Activated naive CD8-positive, alpha-beta T cell treated with anti-CD3 and anti-CD28 coated beads for 36 hours (primary cell): ENCODE measurements at places on chromosomes 11 and 22. TPM values are rescaled to one million over a fixed set of nuclear protein-coding genes. Genes with fewer than 3 reads are reported as not detected.

GRCh38 chr11:73388265-73389133, 12.3 kb downstream of the RELT start:
- DNase-seq: no peak

GRCh38 chr11:73147771-73148681, 5.9 kb upstream of the FCHSD2 start:
- no peak for DNase-seq

DNA sequence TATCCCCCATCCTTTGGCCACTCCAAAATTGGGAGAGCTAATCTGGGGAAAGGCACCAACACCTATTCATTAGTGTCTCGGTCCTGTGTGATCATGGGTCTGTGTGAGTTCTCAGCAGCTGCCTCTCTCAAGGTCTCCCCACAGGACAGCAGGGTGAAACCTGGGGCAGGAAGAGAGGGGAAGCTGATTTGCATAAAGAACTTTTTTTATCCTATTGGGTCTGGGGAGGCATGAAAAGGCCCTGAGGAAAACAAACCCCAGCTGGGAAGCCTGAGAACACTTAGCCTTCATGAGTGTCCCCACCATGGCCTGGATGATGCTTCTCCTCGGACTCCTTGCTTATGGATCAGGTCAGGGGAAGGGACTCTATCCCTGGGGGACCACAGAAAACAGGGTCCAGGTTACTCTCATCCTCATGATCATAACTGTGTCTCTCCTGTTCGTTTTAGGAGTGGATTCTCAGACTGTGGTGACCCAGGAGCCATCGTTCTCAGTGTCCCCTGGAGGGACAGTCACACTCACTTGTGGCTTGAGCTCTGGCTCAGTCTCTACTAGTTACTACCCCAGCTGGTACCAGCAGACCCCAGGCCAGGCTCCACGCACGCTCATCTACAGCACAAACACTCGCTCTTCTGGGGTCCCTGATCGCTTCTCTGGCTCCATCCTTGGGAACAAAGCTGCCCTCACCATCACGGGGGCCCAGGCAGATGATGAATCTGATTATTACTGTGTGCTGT, 116.0 kb upstream of the TOP3B start:
- DNase-seq: no peak

DNA sequence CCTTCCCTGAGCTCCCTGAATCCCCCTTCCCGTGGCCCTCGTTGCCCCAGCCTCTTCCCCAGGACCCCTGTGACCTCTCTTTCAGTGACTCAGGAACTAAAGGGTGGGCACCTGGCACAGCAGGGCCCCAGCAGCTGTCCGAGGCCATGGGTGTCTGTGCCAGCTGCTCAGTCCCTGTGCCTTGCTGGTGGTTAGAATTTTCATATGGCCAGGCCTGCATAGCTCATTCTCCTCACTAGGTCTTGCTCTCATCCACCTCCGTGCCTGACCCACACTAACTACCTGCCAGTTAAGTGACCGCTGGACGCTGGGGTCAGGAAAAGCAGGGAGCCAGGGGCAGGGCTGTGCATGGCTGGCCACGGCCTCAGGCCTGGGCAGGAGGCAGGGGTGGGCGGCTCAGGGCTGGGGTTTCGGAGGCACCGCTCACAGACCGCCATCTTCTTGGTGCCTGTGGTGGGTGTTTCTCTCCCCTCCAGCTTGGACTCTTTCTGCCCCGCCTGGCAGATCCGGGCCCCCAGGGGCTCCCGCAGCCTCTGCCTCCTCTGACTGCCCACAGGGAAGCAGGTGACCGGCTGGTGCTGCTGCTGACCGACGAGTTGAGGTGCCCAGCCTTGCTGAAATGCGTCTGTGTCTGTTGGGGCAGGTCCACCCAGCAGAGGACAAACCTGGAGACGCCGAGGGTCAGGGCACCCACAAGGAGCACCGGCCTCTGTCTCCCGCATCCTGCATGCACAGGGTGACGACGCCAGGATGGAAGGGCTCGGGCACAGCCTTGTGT, 20.3 kb downstream of the MRGPRD start:
- DNase-seq: no peak

GRCh38 chr22:29747832-29748231, 19.0 kb downstream of the ZMAT5 start:
- no peak for DNase-seq

DNA sequence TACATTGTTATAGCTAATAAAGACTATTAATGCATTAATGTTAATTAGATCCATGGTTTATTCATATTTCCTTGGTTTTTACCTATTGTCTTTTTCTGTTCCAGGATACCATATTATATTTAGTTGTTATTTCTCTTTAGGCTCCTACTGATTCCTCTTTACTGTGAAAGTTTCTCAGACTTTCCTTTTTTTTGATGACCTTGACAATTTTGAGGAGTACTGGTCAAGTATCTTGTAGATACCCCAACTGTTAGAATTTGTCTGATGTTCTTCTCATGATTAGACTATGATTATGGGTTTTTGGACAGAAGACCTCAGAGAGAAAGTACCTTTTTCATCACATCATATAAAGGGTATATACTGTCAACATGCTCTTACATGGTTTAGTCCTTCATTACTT, 26.6 kb downstream of the EMSY start:
- no peak for DNase-seq

- DNase-seq: no peak
These were observed 26.4 kb downstream of the ADAMTS15 start for GRCh38 chr11:130474637-130475400.

GRCh38 chr11:1121813-1122663, 35.7 kb upstream of the MUC5AC start:
- DNase-seq: no peak

DNA sequence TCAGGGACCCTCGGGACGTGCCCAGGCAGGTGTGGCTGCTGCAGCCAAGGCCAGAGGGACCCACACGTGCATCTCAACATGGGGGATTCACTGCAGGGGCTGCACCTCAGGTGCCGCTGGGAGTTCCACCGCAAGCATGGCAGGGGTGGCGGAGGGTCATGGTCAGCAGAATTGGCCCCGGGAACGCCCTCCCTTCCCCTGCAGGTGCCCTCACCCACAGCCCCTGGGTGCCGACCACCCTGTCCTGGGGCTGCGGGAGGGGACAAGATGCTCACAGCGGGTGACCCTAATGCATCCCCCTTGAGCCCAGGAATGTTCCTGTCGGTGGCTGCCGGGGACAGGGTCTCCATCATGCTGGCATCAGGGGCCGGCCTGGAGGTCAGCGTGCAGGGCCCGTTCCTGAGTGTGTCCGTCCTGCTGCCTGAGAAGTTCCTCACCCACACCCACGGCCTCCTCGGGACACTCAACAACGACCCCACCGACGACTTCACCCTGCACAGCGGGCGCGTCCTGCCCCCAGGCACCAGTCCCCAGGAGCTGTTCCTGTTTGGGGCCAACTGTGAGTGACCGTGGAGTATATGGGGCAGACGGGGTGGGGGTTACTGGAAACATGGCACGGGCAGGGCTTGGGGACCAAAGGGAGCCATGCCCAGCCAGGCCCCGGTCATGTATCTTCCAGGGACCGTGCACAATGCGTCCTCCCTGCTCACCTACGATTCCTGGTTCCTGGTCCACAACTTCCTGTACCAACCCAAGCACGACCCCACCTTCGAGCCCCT, 5.8 kb downstream of the SUSD2 start:
- no peak for DNase-seq

GRCh38 chr11:95065336-95065735, 1.4 kb upstream of the SRSF8 start:
- no peak for DNase-seq

- no peak for DNase-seq
These were observed 22.7 kb upstream of the OR4B1 start for GRCh38 chr11:48193876-48194275.

DNA sequence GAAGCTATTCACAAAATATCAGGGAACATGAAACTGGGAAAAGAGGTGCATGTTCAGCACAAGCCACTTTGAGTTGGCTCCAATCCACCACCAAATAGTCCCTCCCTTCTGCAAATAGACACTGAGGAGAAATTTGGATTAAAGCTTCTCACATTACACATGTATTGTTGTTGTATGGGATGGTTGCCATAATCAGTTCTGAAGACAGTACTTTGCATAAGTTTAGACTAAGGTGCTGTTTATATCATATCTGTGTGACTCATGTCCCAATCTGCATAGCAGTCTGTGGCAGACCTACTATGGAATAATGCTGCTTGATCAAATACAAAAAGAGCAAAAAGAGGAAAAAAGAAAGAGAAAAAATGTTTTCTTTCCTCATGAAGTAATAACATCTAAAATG, 376.7 kb upstream of the DDI1 start:
- no peak for DNase-seq

GRCh38 chr11:1454576-1454975, 32.0 kb downstream of the MOB2 start:
- DNase-seq: no peak

DNA sequence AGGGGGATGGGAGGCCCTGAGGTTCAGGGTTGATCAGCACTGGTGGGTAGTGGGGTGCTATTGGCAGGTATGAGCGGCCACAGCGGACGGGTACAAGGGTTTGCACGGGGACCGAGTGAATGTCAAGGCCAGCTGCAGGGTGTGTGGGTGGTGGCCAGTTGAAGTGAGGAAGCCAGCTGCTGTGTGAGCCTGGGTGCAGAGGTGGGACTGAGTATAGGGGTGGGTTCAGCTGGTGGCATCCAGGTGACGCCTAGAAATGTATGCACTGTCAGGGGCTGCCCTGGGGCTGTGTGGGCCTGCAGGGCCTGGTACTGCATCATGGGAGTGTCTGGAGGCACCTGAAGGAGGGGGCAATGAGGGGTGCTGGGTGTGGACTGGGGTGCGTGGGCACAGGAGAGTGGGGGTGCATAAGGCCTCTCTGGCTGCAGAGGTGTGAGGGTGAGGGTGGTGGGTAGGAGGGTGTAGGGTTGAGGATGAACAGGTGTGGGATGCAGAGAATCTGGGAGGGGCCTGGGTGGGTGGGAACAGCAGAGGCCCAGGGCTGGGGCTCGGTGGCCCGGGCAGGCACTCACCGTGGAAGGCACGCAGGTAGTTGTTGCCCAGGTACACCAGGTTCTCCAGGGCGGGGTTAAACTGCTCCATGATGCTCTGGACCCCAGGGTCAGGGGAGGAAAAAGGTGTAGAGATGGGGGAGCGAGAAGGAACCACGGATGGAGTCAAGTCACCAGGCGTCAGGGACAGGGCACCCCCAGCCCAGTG, 1.7 kb downstream of the BAIAP2L2 start:
- DNase-seq: no peak

DNA sequence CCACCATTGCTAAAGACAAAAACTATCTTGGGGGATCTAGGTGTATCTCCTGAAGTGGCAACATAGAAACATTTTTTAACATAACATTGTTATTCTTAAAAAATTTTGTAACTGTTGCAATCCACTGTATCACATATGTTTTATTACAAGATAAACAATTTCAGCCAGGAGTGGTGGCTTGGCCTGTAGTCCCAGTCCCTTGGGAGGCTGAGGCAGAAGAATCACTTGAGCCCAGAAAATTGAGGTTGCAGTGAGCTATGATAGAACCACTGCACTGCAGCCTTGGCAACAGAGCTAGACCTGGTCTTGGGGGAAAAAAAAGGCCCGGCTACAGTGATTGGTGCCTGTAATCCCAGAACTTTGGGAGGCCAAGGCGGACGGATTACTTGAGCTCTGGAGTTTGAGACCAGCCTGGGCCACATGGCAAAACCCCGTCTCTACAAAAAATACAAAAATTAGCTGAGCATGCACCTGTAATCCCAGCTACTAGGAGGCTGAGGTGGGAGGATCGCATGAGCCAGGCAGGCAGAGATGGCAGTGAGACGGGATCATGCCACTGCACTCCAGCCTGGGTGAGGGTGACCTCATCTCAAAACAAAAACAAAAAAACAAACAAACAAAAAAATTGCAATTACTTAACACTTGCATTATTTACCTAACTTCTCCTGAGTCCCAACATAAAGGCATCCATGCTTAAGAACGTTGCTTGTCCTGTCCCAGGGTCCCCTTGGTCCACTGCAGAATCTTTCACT, 1.5 kb upstream of the DEPDC5 start:
- DNase-seq: no peak

Gene OR5AS1
- total RNA-seq: not detected

Gene GLYAT
- total RNA-seq: not detected

Gene CAVIN3
- 26.3 TPM for total RNA-seq

Gene LRP5
- total RNA-seq: 15.4 TPM

Gene TRIM49
- total RNA-seq: not detected

Gene MOGAT2
- total RNA-seq: not detected

Gene OR4A15
- not detected for total RNA-seq
